Keratinocyte (primary cell): ENCODE measurements at places on chromosomes 12 and 14.

DNA sequence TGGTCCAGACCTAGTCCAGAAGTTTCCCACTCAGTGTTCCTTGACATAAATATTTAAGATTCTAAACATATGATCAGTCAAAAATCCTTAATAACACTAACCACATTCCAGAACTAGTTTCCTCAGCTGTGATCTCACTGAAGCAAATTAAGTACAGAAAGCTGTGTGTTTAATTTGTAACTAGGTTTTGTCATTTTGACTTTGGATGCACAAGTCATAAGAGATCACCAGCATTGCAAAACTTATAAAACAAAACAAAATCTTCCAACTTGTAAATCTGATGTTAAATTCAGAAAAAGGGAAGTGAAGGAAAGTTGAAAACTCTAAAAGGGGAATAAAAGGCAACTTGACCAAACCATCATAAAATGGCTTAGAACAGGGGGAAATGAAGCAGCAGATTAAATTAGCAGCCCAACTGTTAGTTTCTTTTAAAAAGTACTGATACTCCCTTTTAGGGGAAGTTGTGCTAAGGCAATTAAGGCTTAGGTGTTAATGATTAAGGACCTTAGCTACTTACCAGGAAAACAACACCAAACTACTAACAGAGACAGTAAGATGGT is 56.6 kb downstream of the SH2B3 start:
- DNase-seq, result no peak

- no peak for DNase-seq
These were observed 209.6 kb upstream of the SLC16A7 start for GRCh38 chr12:59386236-59386635.

DNA sequence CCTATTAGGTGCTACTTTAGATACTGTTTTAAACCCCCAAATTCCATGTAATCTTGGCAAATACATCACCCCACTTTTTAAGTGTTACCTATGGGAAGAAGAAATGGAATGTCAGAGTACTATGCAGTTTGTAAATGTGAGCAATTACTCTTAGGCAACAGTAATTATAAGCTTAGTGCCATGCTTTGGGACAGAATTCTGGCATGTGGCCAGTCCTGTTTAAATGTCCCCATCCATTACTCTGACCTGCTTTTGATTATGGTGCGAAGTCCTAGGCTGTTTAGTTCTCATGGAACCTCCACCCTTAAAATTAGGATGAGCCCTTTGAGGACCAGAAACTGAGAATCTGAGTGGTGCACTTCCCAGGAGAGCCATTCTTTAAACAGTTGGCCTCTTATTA is 321.4 kb upstream of the RGS6 start:
- DNase-seq, result no peak

DNA sequence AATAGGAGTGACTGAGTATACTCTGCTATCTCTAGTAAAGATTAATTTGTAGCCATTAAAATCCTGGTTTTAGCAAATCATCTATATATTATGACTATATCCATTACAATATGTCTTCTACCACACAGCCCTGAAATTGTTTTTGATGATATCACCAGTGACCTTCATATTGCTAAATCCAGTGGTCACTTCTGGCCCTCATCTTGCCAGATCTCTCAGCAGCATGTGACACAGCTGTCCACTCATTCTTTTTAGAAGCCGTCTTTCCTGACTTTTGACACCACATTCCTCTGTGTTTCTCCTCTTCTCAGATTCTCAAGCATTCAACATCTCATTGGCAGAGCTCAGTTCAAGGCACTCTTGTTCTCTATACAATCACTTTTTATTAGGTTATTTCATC is 54.9 kb downstream of the CPNE8 start:
- DNase-seq, result no peak

DNA sequence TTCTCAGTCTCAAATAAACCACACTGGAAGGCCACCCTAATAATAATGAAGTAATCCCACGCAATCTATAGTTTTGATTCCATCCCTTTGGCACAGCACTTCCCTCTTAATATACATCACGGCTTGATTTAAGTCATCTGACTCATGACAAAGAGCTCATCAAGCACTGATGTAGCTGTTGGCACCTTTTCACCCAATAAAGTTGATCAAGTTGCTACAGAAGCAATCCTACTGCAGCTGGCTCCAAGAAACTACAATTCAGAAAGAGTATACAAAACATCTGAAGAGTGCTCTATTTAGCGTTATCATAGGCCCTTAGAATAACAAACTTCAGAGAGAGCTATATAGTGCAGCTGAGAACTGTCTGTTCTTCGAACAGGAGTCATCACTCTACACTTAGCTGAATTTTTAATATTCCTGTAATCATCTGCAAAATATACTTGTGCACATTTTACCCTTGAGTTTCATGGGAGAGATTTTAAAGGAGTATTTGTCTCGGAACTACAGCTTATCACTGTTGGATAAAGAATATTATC is 94.9 kb downstream of the OSBPL8 start:
- DNase-seq, result no peak

DNA sequence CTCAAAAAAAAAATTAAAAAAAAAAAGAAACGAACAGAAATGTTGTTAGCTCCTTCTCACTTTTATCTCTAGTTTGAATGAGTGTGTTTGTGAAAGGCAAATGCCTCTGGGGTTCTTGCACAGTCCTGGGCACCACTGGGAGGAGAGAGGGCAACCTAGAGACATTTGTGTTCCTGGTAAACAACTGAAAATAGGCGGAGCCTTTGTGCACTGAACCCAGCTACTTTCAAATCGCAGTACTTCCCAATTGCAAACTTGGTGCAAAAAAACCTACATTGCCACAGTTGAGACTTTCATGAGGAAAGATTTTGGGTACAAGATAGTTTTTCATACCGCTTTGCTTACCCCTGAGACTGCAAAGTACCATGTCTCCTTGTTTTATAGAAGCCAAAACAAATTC is 430.0 kb downstream of the ZFP36L1 start:
- no peak for DNase-seq

- no peak for DNase-seq
These were observed 78.8 kb downstream of the SEC23A start for GRCh38 chr14:39023939-39024871.

- DNase-seq, result no peak
These were observed 685.9 kb downstream of the DIO2 start for GRCh38 chr14:79525416-79525815.

- no peak for DNase-seq
These were observed 2.1 kb upstream of the B4GALNT3 start for GRCh38 chr12:457676-458075.

- no peak for DNase-seq
These were observed 234.3 kb downstream of the DACT1 start for GRCh38 chr14:58872061-58872460.

GRCh38 chr12:94261119-94261518 is 112.7 kb downstream of the PLXNC1 start:
- DNase-seq, result no peak

- DNase-seq, result no peak
These were observed 29.9 kb downstream of the HSPB8 start for GRCh38 chr12:119208626-119209061.

DNA sequence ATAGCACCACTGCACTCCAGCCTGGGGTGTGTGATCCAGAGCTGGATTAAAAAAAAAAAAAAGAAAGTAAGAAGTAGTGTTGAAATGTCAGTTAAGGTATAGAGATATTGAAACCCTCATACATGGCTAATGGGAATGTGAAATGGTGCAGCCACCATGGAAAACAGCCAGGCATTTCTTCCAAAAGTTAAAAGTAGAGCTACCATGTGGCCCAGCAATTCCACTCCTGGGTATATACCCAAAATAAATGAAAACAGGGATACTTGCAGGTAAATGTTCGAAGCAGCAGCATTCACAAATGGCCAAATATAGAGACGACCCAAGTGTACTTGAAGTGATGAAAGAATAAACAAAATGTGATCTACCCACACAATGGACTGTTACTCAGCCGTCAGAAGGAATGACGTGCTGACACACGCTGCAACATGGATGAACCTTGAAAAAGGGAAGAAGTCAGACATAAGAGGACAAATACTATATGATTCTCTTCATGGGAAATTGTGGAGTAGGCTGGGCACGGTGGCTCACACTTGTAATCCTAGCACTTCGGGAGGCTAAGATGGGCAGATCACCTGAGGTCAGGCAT is 15.2 kb downstream of the IL31 start:
- no peak for DNase-seq

DNA sequence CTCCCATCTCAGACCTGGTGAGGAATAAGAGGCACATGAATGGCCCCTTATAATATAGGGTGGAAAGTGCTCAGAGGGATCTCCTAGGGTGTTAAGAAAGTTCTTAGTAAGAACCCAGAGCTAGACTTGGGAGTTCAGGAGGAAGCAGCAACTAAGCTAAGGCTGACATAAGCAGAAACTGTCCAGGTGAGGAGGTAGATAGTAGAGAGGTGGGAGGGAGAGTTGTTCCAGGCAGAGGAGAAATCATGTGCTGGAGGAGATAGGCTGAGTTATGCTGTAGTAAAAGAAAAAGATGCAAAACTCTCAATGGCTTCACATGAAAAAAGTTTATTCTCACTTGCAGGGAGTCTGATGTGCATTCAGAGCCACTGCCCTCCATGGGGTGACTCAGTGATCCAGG is 50.7 kb downstream of the FOS start:
- no peak for DNase-seq

GRCh38 chr12:109435428-109436187 is 41.5 kb downstream of the KCTD10 start:
- DNase-seq, result no peak

DNA sequence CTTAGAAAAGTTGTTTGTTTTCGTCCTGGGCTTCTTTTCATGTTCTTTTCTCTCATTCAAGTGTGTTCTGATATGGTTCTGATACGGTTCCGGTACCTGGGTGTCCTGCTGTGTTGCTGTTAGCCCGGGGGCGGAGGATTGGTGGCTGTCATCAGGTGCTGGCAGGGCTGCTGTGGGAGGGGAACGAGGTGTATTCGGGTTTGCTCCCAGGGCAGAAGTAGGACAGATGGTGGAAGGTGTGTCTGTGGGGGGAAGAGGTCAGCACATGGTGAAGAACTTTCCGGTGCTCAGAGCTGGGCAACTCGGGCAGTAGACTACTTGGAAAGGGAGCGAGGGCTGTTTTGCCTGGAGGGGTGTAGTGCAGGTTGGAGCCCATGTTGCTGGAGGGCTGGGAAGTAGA is 70.2 kb downstream of the SLC25A47 start:
- DNase-seq, result no peak

GRCh38 chr14:35355981-35356841 is 48.3 kb downstream of the NFKBIA start:
- DNase-seq, result no peak

DNA sequence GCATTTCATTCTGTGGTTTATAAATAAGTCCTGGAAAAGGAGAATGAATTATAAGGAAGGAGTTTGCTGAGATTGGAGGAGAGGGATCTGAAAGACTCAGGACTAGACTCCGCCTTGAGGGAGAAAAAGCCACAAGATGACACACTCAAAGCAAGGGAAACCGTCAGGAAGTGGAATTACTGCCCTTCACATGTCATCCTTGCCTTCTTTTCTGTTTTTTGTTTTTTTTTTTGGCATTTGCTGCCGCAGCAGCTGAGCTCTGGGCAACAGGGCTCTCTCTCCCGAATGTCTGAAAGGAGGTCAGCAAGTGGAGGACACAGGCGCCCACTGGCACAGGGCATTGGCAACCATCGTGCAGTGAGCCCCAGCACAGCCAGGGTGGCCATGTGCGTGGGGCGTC is 344.9 kb downstream of the DPF3 start:
- DNase-seq, result no peak

GRCh38 chr12:76883151-76883550 is 4.3 kb upstream of the CSRP2 start:
- DNase-seq, result no peak

DNA sequence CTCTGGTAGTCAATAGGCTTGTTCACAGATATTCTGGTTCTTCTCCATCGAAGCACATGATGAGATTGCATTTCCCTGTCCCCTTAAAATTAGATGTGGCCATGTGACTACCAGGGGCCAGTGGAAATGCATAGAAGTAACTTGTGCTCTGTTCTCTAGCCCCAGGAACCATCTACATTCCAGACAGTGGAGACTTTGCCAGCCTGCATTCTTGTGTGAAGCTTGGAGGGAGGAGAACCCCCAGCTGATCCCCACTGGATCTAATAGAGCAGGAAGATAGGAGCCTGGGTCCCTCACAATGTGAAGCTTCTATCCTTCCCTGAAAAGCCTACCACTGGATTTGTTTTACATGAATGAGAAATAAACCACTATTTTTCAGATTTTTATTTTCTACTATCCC is 130.1 kb downstream of the KITLG start:
- no peak for DNase-seq

DNA sequence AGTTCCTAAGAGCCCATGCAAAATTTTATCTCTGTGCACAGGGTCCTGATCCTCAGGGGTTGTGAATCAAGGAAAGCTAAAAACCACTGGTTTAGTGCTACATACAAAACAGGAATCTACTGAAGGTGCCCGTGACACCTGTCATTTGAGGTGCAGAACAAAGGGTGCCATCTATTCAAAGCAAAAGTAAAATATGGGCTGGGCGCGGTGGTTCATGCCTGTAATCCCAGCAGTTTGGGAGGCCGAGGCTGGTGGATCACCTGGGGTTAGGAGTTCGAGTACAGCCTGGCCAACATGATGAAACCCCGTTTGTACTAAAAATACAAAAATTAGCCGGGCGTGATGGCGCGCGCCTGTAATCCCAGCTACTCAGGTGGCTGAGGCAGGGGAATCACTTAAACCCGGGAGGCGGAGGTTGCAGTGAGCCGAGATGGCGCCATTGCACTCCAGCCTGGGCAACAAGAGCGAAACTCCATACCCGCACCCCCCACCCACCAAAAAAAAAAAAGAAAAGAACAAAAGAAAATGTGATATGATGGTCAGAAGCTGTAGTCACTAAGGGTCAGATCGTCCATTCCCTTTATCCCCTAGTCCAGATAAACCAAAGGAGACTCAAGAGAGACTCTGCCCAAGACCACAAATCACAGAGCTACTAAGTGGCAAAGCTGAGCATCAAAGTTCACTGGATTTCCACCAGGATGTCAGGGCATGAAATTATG is 3.4 kb downstream of the PPTC7 start:
- no peak for DNase-seq

DNA sequence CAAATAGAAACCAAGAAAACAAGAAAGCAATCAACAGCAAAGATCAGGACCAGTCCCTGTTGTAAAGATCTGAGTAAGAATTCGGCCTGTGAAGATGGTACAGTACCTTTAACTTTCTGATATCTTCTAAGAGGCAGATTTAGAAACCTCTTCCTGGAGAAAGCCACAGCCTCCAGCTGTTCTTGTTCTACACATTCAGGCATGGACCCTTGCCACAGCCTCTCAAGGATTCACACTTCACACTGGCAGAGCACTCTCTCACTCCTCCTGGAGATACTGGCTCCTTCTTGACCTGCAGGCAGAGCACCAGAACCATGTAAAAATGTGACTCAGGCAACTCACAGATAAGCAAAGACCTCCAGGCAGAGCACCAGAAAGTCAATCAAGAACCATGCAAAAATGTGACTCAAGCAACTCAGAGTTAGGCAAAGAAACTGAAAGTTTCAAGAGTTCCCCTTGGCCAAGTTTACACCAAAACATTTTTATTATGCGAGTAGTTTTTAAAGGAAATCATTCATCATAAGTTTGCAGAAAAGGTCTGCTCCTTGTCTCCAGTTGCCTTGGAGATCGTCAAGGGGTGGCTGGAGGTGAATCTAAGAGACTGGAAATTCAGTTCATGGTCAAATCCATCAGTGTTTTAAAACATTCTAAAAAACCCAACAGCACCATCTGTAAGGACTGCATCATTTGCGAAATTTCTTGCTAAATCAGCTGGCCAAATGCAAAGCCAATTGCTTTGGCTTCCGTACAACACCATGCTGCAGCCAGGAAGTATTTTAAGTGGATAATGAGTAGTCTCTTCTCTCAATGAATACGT is 119.3 kb upstream of the MDM1 start:
- DNase-seq, result no peak

GRCh38 chr12:47121146-47121545 is 41.4 kb upstream of the AMIGO2 start:
- DNase-seq, result no peak

- DNase-seq, result no peak
These were observed 48.8 kb upstream of the SLC38A4 start for GRCh38 chr12:46874642-46875041.
